ENCODE measurements at places on chromosomes 2 and 18.
A peak's percentile ranks its signal among the peaks of the same experiment; 100 is the strongest.

DNA sequence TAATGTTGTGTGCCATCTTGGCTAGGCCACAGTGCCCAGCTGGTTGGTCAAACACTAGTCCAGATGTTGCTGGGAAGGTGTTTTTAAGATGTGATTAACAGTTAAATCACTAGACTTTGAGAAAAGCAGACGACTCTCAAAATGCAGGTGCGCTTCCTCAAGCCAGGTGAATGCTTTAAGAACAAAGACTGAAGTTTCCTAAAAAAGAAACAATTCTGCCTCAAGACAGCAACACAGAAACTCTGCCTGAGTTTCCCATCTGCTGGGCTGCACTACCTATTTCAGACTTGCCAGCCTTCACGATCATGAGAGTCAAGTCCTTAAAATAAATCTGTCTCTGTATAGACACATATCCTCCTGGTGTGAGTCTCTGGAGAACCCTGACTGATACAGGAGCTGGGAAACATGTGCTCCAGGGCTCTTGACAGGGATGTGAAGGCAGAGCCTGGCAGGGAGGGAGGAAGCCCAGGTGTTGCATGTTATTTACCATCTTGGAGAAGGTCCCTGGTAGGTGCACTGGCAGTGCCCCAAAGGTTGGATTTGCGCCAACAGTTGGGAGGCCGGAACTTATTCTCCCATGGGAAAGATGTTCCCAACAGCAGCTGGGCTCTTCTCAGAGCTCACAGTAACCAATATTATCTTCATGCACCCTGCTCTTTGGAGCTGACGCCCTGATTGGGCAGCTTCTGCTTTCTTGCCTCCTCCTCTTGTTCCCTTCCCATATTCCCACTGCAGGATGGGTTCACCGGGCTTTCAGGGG is 43.9 kb downstream of the ST6GAL2 start:
- no peak for DNase-seq

DNA sequence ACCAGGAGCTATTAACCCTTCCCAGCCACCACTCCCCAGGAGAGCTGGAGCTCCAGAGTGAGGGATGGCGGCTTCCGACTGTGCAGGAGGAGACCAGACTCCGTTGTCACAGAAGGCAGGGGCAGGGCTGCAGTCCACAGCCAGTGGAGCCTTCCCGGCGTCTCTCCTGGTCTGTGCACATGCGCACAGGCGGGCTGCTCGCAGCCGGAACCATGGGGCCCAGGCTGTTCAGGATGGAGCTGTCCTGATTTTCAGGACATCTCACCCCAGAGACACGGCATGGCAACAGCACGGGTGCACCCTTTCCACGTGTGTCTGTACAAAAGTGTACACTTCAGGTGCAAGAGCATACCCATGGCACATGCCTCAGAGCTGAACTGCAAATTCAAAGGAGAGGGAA is 28.9 kb downstream of the EIPR1 start:
- no peak for DNase-seq

DNA sequence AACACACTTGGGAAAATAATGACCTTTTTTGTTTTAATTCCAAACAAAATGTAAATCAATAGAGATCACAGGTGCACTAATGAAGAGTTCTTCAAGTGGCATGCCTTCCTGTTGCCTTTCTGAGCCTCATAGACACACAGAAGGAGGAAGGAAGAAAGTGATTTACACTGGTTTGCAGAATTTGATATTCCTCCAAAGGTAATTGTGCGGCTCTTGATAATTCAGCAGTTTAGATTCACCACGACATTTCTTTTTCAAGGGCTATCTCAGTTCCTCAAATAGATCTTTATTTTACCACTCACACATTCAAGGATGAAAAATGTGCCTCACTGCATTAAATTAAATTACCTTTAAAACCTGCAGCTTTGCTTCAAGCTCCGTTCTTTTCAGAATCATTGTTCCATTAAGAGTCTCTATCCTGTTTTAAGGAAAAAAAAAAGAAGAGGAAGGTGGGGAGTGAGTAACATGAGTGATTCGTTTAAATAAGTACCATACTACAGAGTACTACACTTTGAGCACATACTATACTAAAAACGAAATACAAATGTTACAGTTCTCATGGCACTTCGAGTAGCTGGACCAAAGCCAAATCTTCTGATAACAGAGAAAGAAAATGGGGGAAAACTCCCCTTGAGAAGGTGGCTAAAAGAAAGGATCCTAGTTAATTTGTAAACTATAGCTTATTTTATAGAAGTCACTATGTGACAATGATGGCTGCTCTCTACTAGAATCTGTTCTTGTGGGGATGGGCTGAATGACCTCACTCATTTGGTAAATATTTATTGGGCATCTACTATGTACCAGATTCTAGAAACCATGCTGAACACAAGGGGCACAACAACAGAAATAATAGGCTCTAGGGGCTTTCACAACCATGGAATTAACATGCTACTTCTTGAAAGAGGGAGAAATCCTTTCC is 16.6 kb downstream of the CYTIP start:
- no peak for DNase-seq

GRCh38 chr2:229920011-229920641 is 1.7 kb downstream of the TRIP12 start:
- peak; percentile 62 for DNase-seq

- no peak for DNase-seq
These were observed 125.6 kb downstream of the CACNB4 start for GRCh38 chr2:151973013-151973900.

DNA sequence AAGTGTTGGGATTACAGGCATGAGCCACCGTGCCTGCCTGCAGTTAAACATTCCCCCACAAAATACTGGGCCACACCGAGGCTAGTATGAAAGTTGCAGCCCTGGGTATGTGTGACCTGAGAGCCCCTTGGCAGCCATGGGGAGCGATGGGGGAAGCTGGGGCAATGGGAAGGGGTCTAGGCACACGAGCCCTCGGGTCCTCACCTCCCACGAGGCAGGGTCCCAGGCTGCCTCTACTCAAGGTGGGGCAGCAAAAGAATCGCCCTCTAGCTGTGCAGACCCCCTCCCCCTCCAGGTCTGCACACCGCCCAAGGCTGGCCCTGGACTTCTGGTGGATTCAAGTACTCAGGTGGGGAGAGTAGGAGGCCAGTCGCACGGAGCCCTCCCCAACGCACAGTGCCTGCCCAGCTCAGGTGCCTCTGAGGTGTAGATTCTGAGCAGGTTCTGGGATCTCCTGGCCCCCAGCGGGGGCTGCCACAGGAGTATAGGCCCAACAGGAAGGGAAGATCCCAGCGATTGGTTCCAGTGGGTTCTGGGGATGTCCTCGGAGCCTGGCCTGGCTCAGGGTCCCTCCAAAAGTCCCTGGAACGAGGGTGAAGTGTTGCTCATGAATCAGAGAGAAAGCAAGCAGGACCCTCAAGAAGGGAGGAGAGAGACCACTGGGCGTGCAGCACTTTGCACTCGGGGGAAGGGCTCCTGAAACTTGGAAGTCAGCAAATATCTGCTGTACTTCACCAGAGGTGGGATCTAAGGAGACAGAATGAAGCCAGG is 2.6 kb downstream of the GPR35 start:
- no peak for DNase-seq

- DNase-seq: no peak
These were observed 12.0 kb downstream of the SIGLEC15 start for GRCh38 chr18:45837283-45838070.

GRCh38 chr2:97970293-97971060 is 25.3 kb downstream of the TMEM131 start:
- DNase-seq: no peak

DNA sequence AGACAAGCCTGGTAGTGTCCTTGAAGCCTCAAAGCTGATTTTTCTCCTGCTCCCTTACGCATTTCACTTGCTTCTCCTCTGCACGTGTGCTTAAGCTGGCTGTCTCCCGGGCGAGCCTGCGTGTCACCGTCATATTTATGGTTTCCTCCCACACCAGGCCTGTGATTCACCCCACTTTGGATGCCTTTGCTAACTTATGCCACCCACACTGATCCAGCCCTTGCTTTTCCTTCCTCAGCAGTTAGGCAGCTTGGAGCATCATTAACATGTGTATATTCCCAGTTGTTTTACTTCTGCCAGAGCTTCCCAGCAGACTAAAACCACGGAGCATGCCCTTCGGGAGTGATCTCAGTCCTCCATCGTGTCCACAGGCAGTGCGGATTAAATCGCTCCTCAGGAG is 2.2 kb downstream of the ST3GAL5 start:
- no peak for DNase-seq

DNA sequence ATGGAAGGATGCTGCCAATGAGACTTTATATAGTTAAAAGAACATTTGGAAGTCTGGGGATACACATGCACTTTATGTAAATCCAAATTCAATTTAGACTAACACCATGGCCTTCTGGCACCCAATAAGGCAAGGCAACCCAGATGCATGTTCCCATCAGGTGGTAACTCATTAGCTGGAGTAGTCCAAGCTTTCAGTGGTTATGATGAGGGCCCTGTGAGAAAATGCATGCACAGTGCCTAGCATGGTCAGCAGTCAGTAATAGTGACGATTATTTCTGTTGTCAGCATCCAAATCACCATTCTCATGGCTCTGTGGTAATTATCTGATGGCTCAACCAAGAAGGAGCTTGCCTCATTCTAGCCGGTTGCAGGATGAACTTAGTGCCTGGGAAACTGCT is 70.3 kb upstream of the CTLA4 start:
- DNase-seq: peak; percentile 17

DNA sequence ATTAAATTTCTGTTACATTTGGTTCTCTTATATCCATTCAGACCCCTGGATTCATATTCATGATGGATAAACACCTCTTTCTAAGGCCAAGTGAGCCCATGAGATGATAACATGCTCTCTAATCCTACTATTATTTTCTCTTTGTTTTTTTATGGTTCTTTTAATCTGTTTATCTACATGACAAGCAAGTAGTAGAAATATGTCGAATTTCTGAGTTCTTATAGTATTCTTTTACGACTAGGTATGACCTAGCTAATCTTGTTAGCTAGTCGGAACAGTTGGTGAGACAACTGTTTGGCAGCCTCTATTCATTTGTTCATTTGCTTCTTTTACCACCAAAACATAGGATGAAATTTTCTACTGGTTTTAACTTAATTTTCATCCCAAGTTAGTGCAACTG is 98.1 kb upstream of the SCG2 start:
- DNase-seq: no peak
